ENCODE measurements at places on chromosomes 5 and 9.

DNA sequence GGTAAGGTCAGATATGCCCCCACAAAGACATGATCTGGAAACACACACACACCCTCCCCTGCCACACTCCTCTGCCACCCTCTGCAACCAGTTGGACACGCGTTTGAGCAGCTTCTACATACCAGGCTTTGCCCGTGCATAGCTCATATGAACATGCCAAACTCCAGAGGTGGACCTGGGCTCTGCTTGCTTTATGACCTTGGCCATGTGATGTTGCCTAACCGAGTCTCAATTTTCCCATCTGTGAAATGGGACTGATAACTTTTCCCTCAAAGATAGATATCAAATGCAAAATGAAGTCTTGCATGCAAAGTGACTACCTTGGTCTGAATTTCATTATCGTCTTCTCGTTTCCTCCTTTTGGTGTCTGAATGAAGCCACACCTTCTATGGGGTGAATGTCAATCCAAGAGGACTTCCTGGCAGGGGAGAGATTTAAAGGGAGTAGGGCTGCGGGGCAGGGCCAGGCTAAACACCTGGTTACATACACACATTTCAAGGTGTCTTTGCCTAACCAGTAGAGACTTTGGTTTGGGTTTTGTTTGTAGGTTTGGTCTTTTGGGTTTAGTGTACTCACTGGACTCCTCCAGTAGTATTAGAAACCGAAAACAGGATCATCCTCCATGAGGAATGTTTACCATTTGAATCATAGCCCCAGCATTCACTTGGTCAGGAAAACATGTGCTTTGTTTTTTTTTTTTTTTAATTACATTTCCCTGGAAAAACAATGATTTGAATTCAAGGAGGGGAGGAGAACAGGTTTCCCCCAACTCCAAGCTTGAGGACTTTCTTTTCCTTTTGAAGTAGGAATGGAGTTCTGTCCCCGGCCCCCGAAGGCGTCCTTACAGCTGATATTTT, 63.2 kb downstream of the COL27A1 start:
- no peak overlapping the region for H3K4me3 ChIP-seq
- no peak for DNase-seq
- peaks cover 4% of the 10 kb centered on the region for H3K36me3 ChIP-seq
- H3K27me3 ChIP-seq, result no peaks in the 10 kb centered on the region
- H3K27ac ChIP-seq, result no peak overlapping the region
- peaks cover 11% of the 10 kb centered on the region for H3K4me1 ChIP-seq

- no peak for DNase-seq
- H3K4me3 ChIP-seq, result no peak overlapping the region
- H3K27ac ChIP-seq, result no peak overlapping the region
- no peaks in the 10 kb centered on the region for H3K27me3 ChIP-seq
- H3K36me3 ChIP-seq, result no peaks in the 10 kb centered on the region
- H3K4me1 ChIP-seq, result no peaks in the 10 kb centered on the region
Measured at GRCh38 chr9:92506184-92506857, 24.0 kb upstream of the ASPN start.

DNA sequence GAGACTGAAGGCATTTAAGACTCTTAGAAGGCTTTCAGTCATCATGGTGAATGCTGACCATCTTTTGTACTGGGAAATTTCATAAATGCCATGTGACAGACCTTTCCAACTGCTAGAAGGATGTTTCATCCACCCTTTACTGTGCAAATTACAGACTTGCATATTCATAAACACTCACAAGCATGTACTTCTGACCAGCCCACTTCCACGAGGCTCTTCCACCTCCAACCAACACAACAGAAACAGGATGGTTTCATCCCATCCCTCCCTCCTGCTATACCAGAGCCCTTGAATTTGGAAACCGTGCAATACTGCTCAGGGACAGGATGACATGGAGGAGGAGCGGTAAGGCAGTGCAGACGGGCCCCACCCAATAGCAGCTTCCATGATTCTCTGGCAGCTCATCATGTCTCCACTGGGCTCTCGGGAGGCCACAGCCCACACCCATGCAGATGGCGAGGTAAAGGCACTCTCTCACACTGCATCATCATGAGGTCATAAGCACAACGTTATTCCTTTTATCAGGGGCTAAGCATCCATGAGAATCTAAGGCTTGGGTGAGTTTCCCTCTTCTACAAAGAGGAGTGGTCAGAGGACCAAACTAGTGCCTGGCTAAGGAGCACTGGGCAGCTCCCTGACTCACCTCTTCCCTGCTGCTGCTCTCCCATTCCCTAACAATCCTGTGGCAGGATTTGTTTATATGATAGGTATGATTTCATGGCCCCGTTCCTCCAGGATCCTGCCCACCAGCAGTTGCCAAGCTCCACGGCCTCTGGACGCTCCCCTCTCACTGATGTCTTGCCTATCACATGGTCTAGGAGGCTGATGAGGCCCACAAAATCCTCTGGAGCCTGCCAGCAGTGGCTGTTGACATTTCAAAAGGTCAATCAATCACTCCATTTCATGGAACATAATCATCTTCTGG, 94.4 kb upstream of the FSTL4 start:
- no peaks in the 10 kb centered on the region for H3K36me3 ChIP-seq
- peaks cover 14% of the 10 kb centered on the region for H3K27me3 ChIP-seq
- DNase-seq, result peak; percentile 34

DNA sequence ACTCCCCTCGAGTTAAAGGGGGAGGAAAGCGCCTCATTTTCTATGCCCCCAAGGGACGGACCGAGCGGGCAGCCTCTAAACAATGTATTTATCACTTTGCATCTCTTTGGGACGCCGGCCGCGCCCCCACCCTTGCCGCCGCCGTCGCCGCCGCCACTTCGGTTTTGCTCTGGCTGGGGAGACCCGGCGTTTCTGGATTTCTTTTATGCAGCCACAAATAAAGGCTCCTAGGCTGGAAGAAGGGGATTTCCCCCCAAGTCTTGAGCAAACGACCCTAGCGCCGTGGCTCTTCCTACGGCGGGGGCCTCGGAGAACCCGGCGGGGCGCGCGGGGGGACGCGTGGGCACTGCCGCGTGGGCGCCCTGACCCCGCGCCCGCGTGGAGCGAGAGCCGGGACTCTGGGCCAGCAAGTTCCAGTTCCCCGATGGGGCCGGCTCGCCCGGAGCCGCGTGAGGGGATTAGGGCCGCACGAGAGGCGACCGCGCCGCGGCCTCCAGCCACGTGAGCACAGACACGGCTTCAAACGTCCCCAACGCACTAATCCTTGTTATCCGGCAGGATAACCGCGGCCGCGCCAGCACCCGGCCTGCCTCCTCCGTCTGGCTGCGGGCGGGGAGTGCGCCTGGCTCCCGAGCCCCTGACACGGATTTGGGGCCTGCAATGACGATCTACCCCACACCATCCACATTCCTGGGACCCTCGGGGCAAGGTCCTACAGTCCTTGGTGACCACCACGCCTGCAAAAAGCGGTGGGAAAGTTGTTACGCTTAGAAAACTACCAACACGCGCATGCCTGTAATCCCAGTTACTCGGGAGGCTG, 7.9 kb upstream of the NEUROG1 start:
- H3K27ac ChIP-seq, result no peak overlapping the region
- peak overlapping the region; percentile 82 for H3K4me3 ChIP-seq
- DNase-seq, result no peak
- no peaks in the 10 kb centered on the region for H3K36me3 ChIP-seq

DNA sequence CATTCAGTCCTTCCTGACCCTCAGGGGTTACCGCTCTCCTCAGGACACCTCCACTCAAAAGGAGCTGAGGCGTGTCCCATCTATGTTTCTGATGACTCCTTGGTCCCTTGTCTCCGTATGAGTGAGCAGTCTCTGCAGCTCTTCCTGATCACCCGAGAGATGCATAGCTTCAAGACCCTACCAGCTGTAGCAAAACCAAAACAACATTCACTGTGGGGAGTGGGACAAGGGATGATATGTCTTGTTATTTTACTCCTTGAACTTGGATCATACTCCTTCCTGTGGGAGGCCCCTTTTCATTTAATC, 14.4 kb downstream of the GLDC start:
- H3K27ac ChIP-seq, result no peak overlapping the region
- no peak for DNase-seq
- H3K36me3 ChIP-seq, result no peaks in the 10 kb centered on the region
- H3K4me3 ChIP-seq, result no peak overlapping the region

- H3K27ac ChIP-seq, result no peak overlapping the region
- no peaks in the 10 kb centered on the region for H3K27me3 ChIP-seq
- H3K4me1 ChIP-seq, result no peaks in the 10 kb centered on the region
- DNase-seq, result no peak
- peaks cover 8% of the 10 kb centered on the region for H3K36me3 ChIP-seq
Measured at GRCh38 chr5:116157902-116158301, 73.1 kb downstream of the COMMD10 start.

- no peaks in the 10 kb centered on the region for H3K36me3 ChIP-seq
- no peak overlapping the region for H3K27ac ChIP-seq
- no peak for DNase-seq
Measured at GRCh38 chr5:66406761-66407336, 189.3 kb upstream of the MAST4 start.

- no peak overlapping the region for H3K27ac ChIP-seq
- H3K27me3 ChIP-seq, result no peaks in the 10 kb centered on the region
- no peak for DNase-seq
- no peak overlapping the region for H3K4me3 ChIP-seq
Measured at GRCh38 chr5:94540856-94541494, 77.4 kb downstream of the KIAA0825 start.

DNA sequence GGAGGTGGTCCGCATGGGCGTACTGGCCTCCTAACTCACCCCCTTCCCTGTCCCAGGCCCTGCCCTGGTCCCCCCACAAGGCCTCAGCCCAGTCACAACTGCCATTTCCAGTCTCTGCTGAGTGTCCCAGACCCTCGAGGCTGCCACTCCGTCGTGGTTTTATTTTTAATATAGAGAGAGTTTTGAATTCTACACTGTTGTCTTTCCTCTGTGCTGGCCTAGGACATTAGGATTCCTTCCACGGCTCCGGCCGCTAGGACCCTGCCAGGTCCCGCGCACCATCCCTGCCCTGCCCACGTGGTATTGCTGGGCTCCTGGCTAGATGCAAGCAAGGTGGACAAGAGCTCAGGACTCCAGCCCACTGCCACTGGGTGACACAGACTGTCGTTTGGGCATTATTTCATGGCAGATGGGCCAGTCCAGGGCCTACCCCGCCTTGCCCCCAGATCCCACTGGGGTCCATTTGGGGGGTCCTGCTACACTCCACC, 53.3 kb downstream of the SAR1B start:
- H3K4me3 ChIP-seq, result no peak overlapping the region
- H3K4me1 ChIP-seq, result peaks cover 5% of the 10 kb centered on the region
- DNase-seq, result no peak

DNA sequence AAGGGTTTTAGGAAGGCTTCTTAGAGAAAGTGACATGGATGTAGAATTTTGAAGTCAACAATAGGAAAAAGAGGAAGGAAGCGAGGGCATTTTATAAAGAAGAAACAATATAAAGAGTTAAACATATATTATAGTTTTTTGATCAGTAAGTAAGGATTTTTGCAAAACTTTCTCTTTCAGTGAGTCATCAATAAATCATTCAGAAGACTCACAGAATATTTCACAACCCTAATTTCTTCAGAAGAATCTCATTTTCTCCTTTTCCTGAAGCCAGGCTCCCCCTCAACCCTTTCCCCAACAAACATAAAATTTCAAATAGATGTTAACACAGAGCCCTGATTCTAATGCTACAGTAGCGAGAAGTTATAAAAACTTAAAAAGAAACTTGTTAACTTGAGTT, 4.3 kb upstream of the COX7C start:
- no peak overlapping the region for H3K4me3 ChIP-seq
- peaks cover 5% of the 10 kb centered on the region for H3K4me1 ChIP-seq
- H3K27me3 ChIP-seq, result no peaks in the 10 kb centered on the region
- H3K27ac ChIP-seq, result no peak overlapping the region
- H3K36me3 ChIP-seq, result peaks cover 8% of the 10 kb centered on the region
- no peak for DNase-seq

- H3K36me3 ChIP-seq, result peaks cover 27% of the 10 kb centered on the region
- DNase-seq, result no peak
- no peaks in the 10 kb centered on the region for H3K27me3 ChIP-seq
- no peak overlapping the region for H3K4me3 ChIP-seq
Measured at GRCh38 chr9:5671711-5672353, 42.9 kb downstream of the RIC1 start.

DNA sequence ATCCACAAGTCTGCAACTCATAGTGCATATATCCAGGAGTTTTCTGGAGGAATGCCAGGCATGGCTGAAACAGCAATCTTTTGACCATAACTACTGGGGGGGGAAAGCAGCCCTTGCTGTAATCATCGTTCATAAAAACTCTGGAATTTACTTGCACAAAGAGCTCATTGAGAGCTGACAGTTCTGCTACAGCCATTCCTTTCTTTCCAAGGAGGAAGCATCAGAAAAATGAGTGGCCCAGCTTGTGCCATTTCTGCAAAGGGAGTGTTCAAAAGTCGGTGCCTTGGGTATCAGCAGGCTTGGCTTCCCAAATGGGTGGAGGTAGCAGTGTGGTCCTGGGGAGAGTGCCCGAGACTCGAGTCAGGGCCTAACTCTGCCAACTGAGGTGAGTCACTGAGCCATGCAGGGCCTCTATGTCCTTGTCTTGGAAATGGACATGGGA, 101.5 kb downstream of the GCNT1 start:
- DNase-seq, result no peak
- no peak overlapping the region for H3K4me3 ChIP-seq
- no peaks in the 10 kb centered on the region for H3K36me3 ChIP-seq
- H3K27ac ChIP-seq, result no peak overlapping the region

GRCh38 chr9:117451311-117451710, 36.5 kb upstream of the ASTN2 start:
- H3K4me3 ChIP-seq, result no peak overlapping the region
- H3K4me1 ChIP-seq, result no peaks in the 10 kb centered on the region
- H3K36me3 ChIP-seq, result no peaks in the 10 kb centered on the region
- DNase-seq, result no peak
- H3K27ac ChIP-seq, result no peak overlapping the region
- H3K27me3 ChIP-seq, result peaks cover 14% of the 10 kb centered on the region

DNA sequence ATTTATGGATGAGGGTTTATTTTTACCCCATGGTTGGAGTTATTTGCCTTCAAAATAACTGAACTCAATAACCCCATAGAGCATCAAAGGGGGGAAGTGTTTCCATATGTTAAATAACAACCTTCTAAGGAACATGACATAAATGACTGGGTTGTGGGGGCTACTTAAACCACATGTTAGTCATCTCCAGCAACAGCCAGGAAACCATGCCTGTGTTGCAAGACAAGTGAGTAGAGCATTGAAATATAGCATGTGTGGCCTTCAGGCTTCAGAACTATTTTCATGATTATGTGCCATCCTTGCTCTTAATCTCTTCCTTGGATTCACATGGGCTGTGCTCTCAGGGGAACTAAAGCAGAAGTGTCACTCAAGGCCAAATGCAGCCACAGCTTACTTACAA, 431.2 kb downstream of the AGTPBP1 start:
- no peaks in the 10 kb centered on the region for H3K27me3 ChIP-seq
- H3K4me3 ChIP-seq, result no peak overlapping the region
- H3K36me3 ChIP-seq, result no peaks in the 10 kb centered on the region
- DNase-seq, result no peak
- peaks cover 8% of the 10 kb centered on the region for H3K4me1 ChIP-seq

GRCh38 chr9:108636013-108636412, 219.8 kb downstream of the ACTL7B start:
- peaks cover 4% of the 10 kb centered on the region for H3K27me3 ChIP-seq
- no peak for DNase-seq
- no peak overlapping the region for H3K27ac ChIP-seq

- no peak overlapping the region for H3K27ac ChIP-seq
- DNase-seq, result no peak
- peaks cover 4% of the 10 kb centered on the region for H3K4me1 ChIP-seq
- peaks cover 10% of the 10 kb centered on the region for H3K36me3 ChIP-seq
- no peaks in the 10 kb centered on the region for H3K27me3 ChIP-seq
Measured at GRCh38 chr5:67262206-67262605, 65.6 kb upstream of the CD180 start.

- H3K36me3 ChIP-seq, result no peaks in the 10 kb centered on the region
- no peaks in the 10 kb centered on the region for H3K27me3 ChIP-seq
- no peak overlapping the region for H3K27ac ChIP-seq
- no peak overlapping the region for H3K4me3 ChIP-seq
- no peaks in the 10 kb centered on the region for H3K4me1 ChIP-seq
- DNase-seq, result no peak
Measured at GRCh38 chr9:130379649-130379970, 65.2 kb upstream of the ASS1 start.

Measured in type B pancreatic cell (in vitro differentiated cells).